ENCODE measurements at places on chromosomes 3 and 15.

GRCh38 chr3:112124907-112125607 is 8.0 kb downstream of the GCSAM start:
- no peak for DNase-seq

DNA sequence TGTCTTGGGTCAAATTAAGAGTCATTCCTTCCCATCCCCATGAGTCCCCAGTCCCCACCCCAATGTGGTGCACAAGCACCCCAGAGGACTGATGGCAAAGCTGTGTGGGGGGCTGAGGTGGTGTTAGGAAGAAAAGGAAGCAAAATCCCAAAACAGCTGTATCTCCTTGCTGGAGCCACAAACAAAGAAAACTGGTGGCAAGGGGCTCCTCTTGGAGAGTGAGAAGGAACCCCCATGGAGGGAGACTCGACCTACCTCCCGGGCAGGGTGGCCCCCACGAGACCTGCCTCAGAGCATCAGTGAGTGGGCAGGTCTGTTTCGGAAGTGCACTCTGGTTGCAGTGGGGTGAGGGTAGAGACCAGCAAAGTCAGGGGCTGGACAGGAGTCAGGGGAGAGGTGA is 29.2 kb downstream of the PRR23E start:
- no peak for DNase-seq

- DNase-seq: no peak
These were observed 29.8 kb downstream of the ALS2CL start for GRCh38 chr3:46663591-46664135.

- DNase-seq: no peak
These were observed 1.7 kb downstream of the MRAS start for GRCh38 chr3:138349926-138350665.

GRCh38 chr3:160577556-160578195 is 12.3 kb upstream of the KPNA4 start:
- DNase-seq: no peak

DNA sequence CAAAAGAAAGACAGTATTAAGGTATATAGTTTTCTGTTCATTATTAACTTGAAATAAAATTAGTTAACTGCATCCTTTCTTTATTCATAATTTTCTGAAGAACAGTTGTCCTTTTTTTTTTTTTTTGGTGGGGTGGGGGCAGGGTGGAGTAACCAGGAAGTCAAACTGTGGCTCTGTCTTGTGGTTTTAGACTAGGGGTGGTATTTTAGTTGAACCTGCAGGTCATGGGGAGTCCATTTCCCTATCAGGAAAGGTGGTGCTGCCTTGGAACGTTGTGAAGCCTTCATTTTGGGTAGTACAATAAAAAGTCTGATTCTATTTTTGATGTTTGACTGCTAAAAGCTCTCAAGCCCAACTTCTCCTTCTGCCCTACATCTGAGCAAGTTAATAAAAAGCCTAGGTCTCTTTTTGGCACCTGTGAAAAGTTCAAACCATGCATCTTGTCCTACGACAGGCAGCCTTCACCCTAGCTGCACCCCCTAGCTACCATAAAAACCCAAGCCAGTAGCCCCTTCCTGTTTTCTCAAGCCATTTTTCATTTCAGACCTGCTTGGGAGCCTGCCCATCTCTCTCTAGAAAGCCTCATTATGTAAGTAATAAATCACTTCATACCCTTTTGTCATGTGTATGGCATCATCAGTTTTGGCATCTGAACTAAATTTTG is 31.2 kb upstream of the RIOX2 start:
- no peak for DNase-seq

- no peak for DNase-seq
These were observed 64.3 kb downstream of the IGF2BP2 start for GRCh38 chr3:185760550-185760949.

GRCh38 chr3:116966649-116967048 is 257.1 kb downstream of the TUSC7 start:
- DNase-seq: no peak

- DNase-seq: no peak
These were observed 22.4 kb downstream of the SENP5 start for GRCh38 chr3:196889844-196890708.

- no peak for DNase-seq
These were observed 221.9 kb upstream of the LRIG1 start for GRCh38 chr3:66722675-66723074.

DNA sequence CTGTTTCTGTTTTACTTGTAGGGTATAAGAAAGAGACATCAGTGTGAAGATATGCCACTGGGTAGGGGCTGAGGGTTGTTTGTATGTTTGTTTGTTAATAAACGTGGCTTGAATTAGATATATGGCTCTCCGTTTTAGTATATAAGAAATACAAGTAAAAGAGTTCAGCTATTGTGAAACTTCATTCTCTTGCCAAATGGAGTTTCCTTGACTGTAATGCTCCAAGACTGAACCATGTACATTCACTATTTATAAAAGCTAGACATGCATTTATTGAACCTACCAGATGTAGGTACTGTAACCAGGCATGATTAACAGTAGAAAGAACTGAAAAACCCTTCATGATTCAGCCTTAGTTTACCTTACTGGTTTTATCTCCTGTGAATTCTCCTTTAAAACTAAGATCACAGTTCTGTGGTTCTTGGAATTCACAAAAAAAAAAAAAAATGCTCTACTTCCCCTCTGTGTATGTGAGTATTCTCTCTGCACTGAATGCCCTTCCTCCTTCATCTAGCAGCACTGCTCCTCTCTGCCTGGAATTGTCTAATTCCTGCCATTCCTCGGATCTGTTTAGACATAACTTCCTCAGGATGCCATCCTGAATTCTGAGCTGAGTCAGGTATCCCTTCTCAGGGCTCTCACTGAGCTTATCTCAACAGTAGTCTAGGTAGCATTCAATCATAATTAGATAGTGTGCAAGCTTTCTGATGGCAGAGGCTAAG is 504.4 kb downstream of the FHIT start:
- no peak for DNase-seq

DNA sequence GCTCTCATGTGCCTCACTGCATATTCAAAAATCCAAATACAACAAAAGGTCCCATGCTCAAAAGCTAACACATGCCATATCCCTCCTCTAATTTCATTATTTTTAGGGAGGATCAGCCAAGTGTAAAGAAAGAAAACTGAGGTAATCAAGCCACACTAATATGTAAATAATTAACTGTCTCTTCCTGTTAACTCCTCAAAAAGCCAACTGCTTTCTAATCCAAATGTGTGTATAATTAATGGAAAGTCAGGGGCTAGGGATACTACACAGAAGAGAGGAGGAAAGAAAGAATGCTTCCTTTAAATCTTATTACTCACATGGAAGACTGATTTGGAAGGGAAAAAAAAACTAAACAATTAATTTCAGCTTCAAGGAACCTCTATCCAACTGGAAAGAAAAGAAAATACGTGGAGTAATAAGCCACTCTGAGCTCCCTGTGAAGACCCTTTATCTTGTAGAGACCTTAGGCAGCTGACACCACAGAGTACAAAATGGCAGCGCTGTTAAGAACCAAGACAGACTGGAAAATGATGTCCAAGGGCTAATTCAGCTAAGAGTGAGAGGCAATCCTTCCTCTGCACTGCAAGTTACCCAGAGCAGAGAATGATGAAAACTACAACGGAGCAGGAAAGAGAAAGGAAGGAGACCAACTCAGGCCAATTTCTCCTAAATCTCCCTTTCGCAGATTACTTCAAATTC is 56.8 kb downstream of the ZNF148 start:
- DNase-seq: no peak

DNA sequence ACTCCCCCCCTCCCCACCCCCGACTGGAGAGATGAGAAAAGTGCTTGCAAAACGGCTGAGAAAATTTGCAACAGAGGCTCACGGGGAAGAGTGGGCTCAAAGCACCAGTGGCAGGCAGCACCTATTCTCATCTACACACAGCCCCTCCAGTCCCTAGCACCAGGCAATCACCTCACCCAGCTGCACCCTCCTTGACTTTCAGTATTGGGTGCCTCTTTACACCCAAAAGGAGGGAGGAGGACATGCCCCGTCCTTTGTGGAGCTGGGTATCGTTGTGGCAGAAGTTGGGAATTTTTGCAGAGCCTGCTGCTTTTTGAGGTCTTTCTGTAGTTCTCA is 182.8 kb upstream of the TOPAZ1 start:
- DNase-seq: no peak

GRCh38 chr15:38093931-38094330 is 158.7 kb upstream of the SPRED1 start:
- DNase-seq: no peak

DNA sequence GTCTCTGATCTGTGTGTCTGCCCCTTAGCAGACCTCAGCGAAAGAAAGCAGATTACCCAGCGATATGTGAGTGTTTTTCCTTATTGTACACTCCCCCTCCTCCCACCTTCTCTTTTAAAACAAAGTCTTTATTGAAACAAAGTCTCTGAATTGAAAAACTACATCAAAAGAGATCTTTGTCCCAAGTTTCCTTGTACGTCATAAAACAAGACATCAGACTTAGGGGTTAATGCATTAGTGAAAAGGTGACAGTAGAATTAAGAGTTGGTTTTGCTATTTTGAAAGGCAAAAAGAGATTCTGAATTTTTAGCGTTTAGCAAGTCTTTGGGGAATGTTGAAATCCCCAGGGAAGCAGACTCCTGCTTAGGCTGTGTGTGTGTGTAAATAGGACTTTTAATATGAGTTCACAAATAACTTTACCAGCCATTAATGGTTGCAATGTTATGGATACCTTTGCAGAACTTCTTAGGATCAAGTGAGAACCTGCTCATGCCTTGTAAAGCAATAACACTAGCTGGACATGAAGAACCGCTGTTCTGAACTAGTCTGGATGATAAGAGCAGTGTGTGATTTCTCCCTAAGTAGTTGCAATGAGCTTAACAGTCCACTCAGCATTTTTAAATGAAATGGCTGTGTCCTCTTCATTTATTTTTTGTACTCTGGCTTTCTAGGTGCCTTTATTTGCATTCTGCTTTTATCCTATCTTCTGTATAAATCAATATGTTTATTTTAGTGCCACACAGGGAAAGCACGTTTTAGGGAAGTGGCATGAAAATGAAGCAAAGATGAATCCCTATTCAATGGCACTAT is 136.6 kb downstream of the MCTP2 start:
- no peak for DNase-seq

GRCh38 chr3:4814305-4814903 is 164.8 kb upstream of the BHLHE40 start:
- DNase-seq: no peak

- DNase-seq: no peak
These were observed 151.5 kb downstream of the ALCAM start for GRCh38 chr3:105518203-105518602.

GRCh38 chr3:98259707-98260106 is 4.3 kb upstream of the OR5H6 start:
- no peak for DNase-seq

- DNase-seq: no peak
These were observed 141.8 kb downstream of the ZPLD1 start for GRCh38 chr3:102576651-102577050.

- no peak for DNase-seq
These were observed 35.1 kb downstream of the KY start for GRCh38 chr3:134615743-134616142.

GRCh38 chr15:43871835-43872234 is 45.0 kb downstream of the WDR76 start:
- no peak for DNase-seq

GRCh38 chr15:57144448-57144847 is 226.0 kb downstream of the TCF12 start:
- DNase-seq: no peak

GRCh38 chr3:42605546-42606173 is 5.2 kb downstream of the NKTR start:
- DNase-seq: no peak

Data from activated naive CD8-positive, alpha-beta T cell treated with anti-CD3 and anti-CD28 coated beads for 36 hours (primary cell).